CD4-positive, CD25-positive, alpha-beta regulatory T cell (primary cell): ENCODE measurements at places on chromosomes 6 and 20. TPM values are rescaled to one million over a fixed set of nuclear protein-coding genes. Genes with fewer than 3 reads are reported as not detected.

Gene RIPOR2
- 364 TPM for total RNA-seq

Gene PRDM13
- not detected for total RNA-seq

Gene ID1
- 9.4 TPM for total RNA-seq

Gene TUBB1
- 31.7 TPM for total RNA-seq

DNA sequence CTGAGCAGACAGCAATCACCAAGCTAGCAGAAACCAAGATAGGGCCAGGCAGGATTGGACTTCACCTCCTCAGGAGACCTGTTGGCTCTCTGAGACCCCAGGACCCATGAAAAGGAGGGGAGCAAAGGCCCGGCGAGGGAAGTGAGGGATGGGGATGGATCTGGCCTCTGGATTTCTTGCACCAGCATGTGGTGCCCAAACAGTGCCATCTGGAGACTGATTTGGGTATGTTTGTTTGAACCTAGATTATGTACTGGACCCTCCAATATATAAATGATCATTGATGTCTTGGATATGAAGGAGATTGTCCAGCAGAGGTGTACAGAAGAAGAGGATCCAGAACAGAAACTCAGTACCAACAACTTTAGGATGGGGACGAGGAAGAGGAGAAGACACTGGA is 83.4 kb upstream of the LY86 start:
- no peak for DNase-seq

GRCh38 chr6:26172608-26172968 is 85.4 kb downstream of the HFE start:
- peak; percentile 78 for DNase-seq

DNA sequence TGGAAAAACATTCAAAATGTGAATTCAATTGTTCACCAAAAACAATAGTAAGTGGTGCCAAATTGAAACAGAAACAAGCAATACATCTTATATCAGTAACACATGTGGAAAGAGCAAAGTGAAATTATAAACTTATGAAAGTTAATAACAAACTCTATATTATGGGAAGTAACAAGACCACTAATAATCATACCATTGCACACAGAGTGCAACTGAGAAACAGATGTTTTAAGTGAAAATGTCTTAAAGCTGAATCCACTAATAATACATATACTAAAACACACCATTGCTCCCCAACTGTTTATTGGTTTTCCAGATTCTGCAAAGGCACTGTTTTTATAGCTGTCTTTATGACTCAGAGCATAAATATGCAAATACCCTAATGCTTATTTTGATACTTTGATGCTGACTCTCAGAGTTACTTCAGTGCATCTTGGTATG is 292.3 kb downstream of the RFPL4B start:
- DNase-seq, result no peak

DNA sequence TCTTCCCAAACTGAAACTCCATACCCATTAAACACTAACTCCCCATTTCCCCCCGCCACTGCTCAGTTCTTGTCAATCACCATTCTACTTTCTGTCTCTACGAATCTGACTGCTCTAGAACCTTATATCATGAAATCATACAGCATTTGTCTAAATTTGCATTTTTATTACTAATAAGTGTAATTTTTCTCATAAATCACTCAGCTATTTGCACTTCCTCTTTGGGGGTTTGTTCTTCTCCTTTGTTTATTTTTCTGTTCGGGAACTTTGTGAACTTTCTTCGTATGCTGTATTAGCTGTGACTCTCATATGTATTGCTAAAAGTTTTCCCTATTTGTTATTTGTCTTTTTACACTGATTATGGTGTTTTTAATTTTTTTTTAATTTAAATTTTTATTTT is 152.2 kb downstream of the SLC16A10 start:
- no peak for DNase-seq

GRCh38 chr6:15776458-15776980 is 113.7 kb upstream of the DTNBP1 start:
- no peak for DNase-seq

DNA sequence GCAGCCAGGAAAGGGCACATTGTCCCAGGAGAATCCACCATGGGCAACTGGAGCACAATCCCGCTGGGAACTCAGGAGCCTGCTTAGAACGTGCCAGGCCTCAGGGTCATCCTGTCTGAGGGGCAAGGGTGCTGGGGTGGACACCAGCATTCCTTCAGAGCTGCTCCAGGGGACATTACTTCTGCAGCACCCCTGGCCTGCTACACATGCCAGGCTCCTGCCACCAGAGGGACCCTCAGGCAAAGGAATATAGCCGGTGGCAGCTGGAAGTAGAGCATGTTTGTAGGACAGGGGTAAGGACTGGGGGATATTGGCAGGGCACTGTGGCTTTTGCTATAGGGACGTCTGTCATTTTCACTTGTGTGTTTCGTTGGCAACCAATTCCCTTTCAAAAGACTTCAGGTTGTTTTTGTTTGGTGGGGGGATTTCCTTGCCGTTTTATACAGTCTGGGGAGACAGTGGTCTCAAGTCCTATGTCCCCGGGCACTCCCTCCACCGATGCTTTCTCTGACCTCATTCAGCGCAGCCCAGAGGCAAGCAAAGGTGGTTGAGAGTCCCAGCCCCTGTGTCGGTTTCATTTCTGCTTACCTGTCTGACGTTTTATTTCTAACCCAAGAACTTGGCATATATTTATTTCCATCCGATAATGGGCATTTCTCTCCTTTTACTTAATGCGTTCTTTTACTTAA is 130.8 kb downstream of the JPH2 start:
- peak; percentile 70 for DNase-seq

DNA sequence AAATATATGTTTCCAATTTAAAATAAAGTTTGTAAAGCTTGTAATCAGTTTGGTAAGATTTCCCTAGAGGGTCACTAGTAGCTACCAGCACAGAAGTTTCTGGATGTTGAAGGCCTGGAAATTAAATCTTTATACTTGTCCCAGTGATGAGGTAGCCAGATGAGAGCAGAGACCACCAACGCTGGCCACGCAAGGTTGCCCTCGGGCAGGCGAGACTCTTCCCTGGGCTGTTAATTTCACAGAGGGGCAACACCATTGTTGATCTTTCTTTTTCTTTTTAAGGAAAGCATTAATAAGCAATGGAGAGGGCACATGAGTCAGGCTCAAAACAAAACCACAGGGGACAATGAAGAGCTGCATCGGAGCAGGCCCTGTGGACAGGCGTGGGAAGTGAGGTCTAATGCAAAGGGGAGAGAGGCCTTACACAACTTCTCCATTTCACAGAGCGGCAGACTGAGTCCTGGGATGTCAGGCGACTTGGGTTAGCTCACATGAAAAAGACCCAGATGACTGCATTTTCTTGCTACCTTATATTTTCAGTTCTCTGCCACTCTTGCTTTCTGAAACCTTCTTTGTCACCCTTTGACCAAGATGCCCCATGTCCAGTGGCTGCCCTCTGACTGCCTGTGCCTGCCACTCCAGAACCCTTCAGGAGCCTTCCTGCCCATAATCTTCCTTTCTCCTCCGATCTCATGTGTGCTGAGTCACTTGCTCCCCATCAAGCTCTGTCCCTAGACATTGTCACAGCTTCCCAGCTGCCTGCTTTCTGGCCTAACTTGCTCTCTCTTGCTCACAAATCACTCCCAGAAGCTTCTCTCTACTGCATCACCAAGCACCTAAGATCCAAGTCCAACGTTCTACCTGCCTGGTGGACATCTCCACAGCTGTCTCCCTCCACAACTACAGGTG is 107.7 kb upstream of the CDYL start:
- no peak for DNase-seq

GRCh38 chr6:41705996-41706835 is 29.2 kb downstream of the TFEB start:
- peak; percentile 32 for DNase-seq

GRCh38 chr6:106874481-106874880 is 100.0 kb downstream of the CD24 start:
- no peak for DNase-seq

GRCh38 chr20:965956-966355 is 36.2 kb downstream of the RSPO4 start:
- no peak for DNase-seq

- no peak for DNase-seq
Observed at GRCh38 chr20:4161401-4162251, 146.3 kb upstream of the RNF24 start.

- DNase-seq, result no peak
Observed at GRCh38 chr20:50242178-50242514, 51.5 kb downstream of the CEBPB start.

DNA sequence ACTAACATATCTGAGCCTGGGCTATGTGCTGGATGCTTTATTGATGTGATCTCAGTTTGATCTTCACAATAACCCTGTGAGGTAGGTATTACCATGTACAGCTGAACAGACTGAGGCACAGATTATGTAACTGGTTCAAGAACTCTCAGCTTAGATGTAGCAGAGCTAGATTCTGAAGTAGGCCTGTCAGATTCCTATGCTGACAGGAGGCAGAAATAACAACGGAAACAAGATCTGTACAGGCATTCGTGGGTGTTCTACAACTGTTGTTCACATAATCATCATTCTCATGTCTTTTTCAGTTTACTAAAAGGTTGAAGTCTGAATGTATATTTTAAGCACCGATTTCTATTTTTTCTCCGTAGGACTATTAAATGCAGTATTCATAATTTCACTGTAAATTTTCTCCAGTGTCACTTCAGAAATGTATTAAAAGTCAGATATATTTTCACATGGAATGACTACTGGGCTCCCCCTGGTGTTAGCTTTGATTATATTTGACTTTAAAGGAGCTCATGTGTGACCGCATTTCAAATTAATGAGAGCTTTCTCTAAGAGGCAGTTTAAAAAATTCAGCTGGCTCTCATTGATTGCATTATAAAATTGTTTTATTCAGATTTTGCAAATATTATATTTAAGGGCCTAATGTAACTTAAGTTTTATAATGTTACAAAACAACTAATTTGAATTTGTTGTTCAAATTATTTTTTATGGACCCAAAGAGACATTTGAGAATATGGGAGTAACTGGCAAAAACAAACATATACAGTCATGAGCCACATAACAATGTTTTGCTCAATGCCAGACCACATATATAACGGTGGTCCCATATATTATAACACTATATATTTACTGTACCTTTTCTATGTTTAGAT is 36.4 kb upstream of the SLC17A4 start:
- DNase-seq, result peak; percentile 20

DNA sequence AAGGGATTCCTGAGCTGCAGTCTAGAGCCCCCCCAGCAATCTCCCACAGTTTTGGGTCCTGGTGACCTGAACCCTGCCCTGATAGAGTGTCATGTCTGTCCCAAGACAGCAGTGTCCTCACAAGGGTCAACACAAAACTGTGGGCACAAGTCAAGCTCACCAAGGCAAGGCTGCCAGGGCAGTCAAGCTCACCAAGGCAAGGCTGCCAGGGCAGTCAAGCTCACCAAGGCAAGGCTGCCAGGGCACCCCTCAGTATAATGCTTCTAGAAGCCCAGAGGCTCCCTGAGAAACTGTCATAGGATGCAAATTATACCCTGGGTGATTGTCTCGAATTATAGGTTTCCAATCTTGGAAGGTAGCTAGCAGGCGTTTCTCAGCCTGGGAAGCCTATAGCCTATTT is 108.5 kb downstream of the NFATC2 start:
- DNase-seq, result no peak

DNA sequence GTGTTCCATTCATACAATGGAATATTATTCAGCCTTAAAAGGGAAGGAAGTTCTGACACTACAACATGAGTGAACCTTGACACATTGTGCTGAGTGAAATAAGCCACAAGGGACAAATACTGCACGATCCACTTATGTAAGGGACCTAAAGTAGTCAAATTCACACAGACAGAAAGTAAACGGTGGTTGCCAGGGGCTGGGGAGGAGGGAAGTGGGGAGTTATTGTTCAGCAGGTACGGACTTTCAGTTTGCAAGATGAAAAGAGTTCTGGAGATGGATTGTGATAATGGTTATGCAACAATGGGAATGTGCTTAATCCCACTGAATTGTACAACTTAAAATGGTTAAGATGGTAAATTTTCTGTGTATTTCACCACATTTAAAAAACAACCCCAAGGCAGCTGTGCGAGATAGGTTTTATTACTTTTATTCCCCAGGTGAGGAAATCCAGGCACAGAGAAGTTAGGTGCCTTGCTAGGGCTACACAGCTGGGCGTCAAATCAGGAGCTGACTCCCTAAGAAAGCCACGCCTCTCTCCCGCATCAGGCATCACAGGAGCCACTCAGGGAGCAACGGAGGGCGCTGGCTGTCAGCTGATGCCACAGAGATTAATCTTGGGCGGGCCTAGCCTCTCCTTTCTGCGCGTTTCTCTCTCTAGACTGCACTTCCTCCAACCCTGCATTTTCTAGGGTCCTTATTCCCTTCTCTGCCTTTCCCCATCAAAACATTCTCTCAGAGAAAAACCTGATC is 9.3 kb upstream of the TRAF3IP2 start:
- no peak for DNase-seq

DNA sequence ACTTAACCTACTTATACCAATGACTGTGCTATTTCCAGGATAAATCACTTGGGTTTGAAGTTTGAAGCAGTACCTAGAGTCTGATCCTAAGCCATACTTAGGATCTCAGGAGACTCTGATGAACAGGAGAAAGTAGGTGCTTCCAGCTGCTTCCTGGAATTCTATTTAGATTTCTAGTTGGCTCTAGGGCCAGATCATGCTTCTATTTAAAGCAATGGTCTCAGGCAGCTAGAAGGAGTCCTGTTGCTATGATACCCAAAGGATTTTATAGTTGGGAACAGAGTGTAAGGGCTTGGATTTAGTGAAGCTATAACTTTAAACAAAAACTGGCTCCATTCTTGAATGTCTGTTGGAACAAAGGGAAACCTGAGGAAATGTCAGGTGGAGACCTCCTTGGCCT is 52.4 kb upstream of the TINAG start:
- DNase-seq, result no peak

DNA sequence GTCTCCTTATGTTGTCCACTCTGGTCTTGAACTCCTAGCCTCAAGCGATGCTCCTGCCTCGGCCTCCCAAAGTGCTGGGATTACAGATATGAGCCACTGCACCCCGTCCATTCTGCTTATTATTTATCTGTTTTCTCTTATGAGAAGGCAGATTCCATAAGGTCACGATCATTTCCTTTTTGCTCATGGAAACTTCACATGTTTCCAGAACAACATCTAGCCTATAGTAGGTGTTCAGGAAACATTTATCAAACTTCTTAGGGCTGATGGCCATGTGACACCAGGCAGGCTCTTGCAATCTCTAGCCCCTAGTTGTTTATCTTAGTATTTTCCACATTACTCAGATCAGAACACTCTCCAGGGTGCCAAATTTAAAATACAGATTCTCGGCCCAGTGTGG is 61.2 kb downstream of the ZFP64 start:
- DNase-seq, result no peak

DNA sequence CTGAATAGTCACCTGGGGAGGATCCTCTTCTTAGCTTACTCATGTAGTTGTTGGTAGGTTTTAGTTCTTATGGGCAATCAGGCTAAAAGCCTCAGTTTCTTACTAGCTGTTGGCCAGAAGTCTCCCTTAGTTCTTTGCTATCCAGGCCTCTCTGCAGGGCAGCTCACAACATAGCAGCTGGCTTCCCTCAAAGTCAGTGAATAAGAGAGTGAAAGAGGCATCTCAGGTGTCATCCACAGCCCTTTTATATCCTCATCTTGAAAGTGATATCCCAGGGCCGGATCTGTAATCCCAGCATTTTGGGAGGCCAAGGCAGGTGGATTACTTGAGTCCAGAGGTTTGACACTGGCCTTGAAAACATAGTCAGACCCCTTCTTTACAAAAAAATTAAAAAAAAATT is 42.1 kb upstream of the FOXA2 start:
- DNase-seq, result no peak

- no peak for DNase-seq
Observed at GRCh38 chr6:72651967-72652956, 30.4 kb downstream of the KCNQ5 start.

- DNase-seq, result no peak
Observed at GRCh38 chr6:36920049-36920448, 34.3 kb downstream of the C6orf89 start.
